Foreskin fibroblast (primary cell): ENCODE measurements at places on chromosomes 12 and 14.

- peak; percentile 61 for DNase-seq
These were observed 70.4 kb downstream of the KITLG start for GRCh38 chr12:88509851-88510250.

GRCh38 chr12:121803861-121804416 is at the start of gene SETD1B:
SETD1B (plus strand) TSS chr12:121804009; CDS start chr12:121804738, 729 bp downstream.
- DNase-seq: peak; percentile 61

GRCh38 chr14:104385531-104386101 is 193.9 kb upstream of the C14orf180 start:
- DNase-seq: no peak

DNA sequence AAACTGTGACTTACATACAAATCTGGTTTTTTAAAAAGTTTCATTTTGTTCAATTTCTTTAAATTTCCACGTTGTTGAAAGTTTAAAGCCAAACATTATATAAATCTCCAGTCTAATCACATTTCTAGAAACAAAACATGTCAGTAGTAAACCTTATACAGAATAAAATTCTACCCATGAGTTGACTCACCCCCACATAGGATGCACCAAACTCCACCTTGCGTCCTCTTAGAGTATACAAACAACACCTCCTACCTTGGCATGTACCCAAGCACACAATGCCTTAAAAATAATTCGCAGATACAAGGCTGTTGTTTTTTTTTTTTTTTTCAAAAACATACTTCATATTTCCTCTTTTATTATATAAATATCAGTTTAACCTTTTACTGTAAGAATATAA is 3.3 kb downstream of the FBXL14 start:
- peak; percentile 31 for DNase-seq

GRCh38 chr12:26966842-26967241 is 28.6 kb downstream of the FGFR1OP2 start:
- DNase-seq: no peak

DNA sequence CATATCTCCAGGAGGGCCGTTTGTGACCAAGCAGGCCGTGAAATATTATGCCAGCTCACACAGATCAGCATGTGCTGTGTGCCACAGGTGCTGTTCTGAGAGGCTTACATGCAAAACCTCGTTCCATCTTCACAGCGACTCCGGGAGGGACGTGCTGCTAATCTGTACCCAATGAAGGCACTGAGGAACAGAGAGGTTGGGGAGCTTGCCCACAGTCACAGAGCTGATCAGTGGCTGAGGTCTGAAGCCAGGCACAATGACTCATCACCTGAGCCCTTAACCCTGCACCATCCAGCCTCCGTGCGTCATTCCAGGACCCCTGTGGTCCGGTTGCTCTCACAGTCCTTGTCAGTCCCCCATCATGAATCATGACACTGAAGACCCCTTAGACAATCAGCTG is 66.7 kb downstream of the SLC6A12 start:
- no peak for DNase-seq

DNA sequence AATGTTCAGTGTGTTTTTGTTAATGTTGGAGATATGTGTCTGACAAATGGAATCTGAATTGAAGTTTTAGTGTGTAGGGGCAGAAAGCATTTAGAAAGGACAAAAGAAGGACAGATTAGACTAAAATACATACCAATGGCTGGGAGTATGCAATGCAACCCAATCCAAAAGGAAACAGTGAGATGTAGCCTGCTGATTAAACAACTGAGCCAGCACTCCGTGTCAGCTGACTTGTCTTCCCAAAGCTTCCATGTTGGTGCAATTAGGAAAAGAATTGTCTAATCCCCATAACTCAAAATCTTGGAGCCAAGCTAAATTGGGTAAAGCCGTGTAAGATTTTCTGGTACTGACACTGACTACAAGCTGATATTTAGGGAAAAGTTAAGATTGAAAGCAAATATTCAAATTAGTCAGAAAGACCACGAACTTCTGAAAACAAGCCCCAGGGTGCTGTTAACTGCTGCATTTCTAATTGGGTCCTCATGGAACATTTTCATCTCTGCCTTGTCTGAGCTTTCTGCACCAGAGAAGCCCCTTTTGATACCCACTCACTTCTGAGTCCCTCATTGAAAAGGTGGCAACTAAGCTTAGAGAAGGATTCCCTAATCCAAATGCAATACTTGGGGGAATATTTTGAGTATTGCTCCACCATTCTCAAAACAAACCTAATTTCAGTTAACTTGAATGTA is 109.1 kb downstream of the DAD1 start:
- no peak for DNase-seq

DNA sequence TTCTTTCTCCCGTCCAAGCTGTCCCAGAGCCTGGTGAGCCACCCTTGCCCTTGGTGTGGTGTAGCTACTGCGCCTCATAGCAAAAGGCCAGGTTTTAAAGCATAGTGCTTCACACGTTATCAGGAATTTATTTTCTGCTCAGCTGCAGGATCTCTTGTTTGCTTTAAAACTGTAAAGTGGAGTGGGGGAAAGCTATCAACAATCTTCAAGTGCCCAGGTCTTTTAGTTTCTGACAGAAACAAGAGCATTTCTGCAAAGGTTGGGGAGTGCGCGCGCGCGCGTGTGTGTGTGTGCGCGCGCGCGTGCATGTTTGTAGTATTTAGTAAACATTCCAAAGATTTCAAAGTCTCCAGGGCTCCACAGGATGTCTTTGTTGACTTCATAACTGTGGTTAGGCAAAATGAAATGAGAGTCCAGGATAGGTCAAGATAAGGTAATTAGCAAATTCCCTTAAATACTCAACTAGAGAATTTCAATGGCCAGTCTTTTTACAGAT is 45.5 kb downstream of the EML1 start:
- peak; percentile 6 for DNase-seq

GRCh38 chr12:99979471-99979870 is 5.3 kb downstream of the ANKS1B start:
- DNase-seq: no peak

DNA sequence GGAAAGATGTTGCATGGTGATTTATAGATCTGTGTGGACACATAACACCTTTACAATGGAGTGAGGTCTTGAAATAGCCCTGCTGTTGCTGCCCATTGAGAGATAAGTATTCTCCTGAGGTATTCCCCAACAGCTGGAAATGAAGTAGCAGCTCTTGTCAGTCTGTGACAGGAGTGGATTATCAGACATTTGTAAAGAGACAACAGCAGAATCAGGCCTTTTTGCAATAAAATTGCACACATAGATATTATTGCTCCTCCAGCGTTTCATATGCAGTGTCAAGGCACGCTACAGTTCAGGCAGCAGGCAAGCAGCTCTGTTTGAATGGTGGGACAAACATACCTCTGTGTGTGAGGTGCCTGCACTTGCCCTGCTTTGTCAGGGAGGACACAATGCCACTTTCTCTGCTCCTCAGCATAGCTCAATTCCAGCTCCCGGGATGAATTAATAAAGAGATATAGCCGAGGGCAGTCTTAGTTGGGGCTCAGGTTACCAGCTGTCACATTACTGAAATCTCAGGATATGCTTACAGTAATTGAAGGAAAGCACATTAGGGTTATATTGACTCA is 49.4 kb downstream of the BICD1 start:
- DNase-seq: peak; percentile 14

DNA sequence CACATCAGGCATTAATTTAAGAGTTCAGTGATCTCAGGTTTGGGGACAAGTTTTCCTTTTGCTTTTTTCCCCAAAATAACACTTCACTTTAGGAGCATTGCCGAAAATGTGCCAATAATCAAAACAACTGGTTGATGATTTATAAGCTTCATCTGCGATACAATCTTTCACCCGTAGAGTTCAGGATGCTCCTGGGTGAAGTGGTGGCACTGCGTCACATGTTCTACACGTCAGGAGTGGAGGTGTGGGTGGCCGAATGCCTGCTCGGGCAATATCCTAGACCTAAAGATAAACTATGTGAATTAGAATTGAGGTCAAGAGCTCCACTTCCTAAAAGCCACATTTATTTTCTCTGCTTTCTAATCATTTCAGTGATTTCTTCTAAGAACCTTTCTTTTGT is 70.9 kb upstream of the DICER1 start:
- DNase-seq: no peak

DNA sequence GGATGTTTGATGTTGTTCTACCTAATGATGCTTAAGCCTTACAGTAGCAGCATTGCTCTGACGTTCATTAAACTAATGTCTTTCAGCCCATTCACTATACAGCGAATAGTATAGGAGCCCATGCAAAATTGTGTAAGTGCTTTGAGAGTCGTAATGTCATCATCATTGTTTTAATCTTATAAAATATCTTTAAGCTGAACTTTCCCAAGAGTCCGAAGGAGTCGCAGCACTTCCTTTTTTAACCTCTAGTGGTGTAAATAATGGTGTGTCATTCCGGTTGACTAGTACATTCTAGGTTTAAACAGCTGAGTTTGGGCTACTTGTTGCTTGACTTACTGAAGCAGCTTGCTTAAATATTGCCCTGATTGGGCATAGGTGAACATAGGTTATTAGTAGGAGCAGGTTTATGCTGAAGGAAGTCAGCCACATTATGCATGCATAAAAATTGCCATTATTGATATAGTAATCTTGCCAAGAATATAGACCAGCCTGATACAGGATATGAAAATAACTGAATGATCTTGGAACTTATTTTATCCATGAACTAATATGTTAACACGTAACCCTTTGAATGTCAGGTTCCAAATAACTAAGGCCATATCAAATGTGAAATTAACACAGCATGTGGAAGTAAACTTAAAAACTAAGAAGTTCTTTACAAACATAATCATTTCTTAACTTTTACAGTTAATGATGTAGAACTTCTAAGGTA is 2.6 kb downstream of the WNK1 start:
- peak; percentile 79 for DNase-seq

DNA sequence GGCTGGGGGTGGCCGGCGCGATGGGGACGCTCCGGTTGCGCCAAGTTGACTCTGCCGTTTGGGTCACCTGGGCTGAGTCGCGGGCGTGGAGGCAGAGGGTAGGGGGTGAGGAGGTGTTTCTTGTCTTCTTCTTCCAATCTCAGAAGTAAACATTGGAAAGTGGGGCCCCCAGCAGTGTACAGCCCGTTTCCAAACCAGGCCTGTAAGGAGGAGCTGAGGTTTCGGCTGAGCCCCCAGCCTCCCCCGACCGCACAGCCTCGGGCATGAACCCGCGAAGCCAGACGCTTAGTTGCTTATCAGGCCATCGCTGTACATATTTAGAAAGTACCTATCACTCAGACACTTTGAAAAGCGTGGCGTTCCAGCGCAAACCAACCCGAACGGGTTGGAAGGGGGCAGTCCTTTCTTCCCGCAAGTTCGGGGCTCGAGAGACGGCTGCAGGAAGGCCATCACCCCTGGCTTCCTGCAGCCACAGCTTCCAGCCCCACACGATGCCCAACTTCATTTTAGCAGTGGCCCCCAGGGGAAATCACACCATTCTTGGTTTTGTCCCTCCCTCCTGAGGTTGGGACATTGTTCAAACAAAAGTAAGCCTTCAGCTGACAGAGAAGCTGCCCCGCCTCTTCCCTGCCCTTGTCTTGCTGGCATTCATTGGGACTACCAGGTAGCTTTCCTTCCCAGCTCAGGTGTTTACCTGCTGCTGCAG is 164.1 kb downstream of the ZFP36L1 start:
- DNase-seq: no peak

GRCh38 chr12:8996682-8997405 is 7.5 kb downstream of the KLRG1 start:
- peak; percentile 1 for DNase-seq

- no peak for DNase-seq
These were observed 584.2 kb downstream of the DIO2 start for GRCh38 chr14:79627058-79627457.

DNA sequence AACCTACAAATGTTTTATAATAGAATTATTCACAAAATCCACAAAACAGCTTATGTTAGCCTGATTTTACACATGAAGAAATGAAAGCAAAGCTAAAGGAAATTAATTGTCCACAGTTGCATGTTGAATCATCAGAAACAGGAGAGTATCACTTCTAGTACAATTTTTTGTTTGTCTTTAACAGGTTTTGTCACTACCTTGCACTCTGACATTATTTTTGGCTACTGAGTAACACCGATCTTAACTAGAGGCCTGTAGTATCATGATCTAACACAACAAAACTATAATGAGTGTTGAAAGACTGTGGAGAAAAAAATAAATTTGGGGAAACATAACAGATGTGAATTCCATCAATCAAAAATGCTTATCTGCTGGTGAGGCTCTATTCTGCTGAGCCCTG is 60.1 kb downstream of the TAOK3 start:
- DNase-seq: no peak

- no peak for DNase-seq
These were observed 175.8 kb downstream of the MSRB3 start for GRCh38 chr12:65454115-65454787.

- no peak for DNase-seq
These were observed 6.6 kb downstream of the PLEKHG6 start for GRCh38 chr12:6316921-6317692.

- DNase-seq: no peak
These were observed 70.8 kb downstream of the WNK1 start for GRCh38 chr12:823028-823698.

DNA sequence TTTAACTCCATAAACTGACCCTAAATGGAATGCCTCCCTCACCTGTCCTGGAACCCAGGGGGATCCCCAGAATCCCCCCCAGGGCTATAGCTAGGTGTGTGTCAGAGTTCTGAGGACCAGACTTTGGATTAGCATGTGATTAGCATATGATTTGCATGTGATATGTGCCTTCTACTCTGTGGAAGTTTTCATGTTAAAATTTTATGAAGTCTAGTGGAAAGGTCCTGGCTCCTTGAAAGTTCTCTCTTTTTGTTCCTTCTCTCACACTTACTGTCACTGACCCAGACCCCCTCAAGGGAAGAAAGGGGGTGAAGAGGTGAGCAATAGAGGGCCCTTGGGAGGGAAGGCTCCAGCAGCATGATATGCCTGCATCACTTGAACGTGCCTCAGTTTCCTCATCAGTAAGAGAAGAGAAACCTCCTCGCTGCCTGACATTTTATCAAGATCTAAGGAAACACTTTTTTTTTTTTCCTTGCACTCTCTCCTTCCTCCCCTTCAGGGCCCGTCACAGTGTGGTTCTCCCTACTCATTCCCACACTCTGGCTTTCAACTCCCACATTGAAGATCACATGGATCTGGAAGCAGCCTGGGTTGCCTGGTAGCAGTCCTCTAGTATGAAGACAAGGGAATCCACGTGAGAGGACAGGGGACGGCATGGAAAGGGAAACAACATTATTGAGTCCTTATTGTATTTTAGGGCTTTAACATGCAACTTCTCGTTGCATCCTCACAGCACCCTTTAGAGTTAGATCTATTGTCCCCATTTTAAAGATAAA is 3.3 kb upstream of the C1QL4 start:
- DNase-seq: no peak

- peak; percentile 91 for DNase-seq
These were observed 65.6 kb upstream of the PTGR2 start for GRCh38 chr14:73785834-73786635.

DNA sequence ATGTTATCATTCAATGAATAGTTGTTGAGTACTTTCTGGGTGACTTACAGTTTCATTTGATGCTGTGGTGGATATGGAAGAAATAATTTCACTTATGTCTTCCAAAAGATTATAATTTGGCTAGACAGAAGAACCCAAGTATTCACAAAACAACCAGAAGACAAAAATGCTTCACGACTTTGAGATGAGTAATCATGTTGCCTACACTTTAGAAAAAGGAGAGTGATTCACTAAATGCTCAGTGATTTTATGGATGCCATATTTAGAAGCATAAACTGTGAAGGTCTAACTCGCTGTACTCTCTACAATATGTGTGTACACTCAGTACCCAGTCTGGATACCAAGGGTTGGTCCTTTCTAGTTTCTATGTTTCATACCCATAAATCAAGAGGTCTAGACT is 101.3 kb upstream of the E2F7 start:
- DNase-seq: peak; percentile 24
